ENCODE measurements at places on chromosomes 12 and 14.

GRCh38 chr12:116599285-116600136 lies 40.3 kb downstream of the MAP1LC3B2 start:
- peak; percentile 79 for DNase-seq

DNA sequence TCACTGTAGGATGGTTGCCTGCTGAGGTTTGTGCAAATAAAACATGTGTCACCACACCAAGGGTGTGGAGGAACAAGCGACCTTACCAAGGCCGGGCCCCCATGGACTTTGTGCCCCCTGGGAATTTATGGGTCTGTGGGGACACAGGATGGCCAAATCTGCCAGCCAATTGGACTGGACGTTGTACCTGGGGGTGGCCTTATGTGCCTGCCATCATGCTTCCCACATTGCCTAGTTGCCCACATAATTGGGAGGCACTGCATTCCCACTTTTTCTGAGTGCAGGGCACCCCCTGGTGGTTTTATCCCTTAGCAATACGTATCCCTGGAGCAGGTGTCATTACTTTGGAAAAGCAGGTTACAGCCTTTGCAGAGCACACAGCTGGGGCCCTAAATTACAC lies 92.6 kb upstream of the TMPO start:
- peak; percentile 54 for DNase-seq

GRCh38 chr14:76591266-76591665 lies 170.0 kb upstream of the VASH1 start:
- DNase-seq: no peak

- no peak for DNase-seq
These were observed 4.7 kb upstream of the ATP6V0A2 start for GRCh38 chr12:123707466-123707865.

- no peak for DNase-seq
These were observed 139.5 kb downstream of the CHST11 start for GRCh38 chr12:104596134-104596799.

DNA sequence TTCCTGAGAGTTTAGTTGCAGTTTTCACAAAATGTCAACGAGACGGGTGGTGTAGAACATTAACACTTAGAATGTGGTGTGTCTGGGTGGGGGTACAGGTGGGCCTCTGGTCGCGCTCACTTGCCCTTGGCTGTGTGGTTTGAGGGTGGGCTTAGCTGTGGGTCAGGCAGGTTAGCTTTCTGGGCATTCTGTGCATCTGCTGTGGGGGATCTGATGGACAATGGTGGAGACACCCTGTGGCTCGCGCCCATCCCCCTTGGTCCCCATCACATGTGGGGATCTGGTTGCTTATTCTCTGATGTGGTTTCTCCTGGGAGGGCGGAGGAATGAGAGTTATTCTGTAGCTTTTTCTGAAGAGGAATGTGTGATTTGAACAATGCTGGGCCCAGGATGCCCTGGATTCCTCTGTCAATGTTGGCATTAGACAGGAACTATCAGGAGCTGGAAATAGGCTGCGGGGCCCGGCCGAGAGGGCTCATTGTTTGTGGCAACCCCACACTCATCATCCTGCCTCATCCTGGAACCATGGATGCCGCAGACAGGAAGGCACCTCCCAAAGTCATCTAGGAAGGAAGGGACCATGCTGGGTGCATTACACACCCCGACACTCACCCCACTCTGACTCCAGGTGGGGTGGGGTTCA lies 101.6 kb downstream of the TSPAN9 start:
- DNase-seq: no peak

- DNase-seq: no peak
These were observed 737.6 kb downstream of the SLC16A7 start for GRCh38 chr12:60333461-60333860.

- DNase-seq: no peak
These were observed 23.8 kb upstream of the LRTM2 start for GRCh38 chr12:1796515-1797010.

GRCh38 chr14:22099942-22100763 lies 426.5 kb upstream of the OR4E1 start:
- peak; percentile 5 for DNase-seq

DNA sequence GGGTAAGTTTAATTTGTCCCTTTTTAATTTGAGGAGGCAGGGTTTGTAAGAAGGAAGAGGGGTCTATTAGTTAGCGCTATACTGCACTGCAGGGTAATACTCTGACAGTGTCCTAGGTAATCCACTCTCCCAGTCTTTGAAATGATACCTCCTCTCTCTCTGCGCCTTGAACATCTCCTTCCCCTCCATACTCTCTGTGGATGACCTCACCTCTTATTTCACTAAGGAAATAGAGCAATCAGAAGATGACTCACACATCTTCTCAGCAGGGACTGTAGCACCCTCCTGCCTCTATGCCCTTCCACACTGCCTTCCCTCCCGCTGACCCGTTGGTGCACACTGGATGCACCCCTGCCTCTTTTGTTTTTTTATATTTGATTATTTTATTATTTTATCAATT lies 94.2 kb downstream of the GRIP1 start:
- no peak for DNase-seq

DNA sequence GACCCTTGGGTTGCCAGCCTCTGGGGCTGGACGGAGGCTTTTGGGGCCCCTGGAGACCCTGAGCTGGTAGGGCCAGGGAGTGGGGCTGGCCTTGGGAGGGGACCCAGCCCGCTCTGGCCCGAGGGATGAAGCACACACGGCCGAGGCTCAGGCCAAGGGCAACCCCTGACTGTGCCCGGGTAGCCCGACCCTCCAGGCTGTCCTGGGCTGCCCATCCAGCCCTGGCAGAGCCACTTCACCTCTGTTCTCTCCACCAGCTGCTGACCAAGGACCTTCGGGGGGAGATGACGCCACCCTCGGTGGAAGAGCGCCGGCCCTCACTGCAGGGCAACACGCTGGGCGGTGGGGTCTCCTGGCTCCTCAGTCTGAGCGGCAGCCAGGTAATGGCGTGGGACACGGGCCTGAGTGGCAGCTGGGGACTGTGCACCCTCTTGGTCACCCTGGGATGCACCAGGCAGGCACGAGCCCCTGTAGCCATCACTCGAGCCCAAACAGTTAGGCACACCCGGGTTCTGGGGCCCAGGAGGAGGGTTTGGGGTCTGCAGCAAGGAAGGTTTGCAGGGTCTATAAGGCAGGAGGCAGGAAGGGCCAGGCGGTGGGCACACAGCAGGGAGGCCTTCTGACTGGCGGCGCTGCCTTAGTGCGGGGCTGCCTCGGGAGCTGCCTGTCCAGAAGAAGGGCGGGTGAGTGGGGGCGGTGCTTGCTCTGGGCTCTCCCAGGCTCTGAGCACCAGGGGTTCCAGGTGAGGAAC lies 19.7 kb downstream of the ASPG start:
- no peak for DNase-seq

DNA sequence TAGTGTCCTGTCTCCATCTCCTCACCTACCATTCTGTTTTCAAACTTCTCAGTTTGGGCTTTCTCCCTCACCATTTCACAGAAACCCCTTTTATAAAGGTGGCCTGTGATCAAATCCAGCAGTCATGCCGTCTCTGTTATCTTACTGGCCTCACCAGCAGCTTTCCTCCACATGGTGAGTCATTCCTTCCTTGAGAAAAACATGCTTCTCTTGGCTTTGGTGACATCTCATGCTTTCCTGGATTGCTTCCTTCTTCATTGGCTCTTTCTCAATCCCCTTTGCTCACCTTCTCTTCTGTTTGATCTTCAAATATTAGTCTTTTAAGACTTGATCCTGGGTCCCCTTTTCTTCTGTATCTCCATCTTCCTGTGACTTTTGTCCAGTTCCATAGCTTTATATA lies 164.9 kb downstream of the ANO4 start:
- DNase-seq: no peak

DNA sequence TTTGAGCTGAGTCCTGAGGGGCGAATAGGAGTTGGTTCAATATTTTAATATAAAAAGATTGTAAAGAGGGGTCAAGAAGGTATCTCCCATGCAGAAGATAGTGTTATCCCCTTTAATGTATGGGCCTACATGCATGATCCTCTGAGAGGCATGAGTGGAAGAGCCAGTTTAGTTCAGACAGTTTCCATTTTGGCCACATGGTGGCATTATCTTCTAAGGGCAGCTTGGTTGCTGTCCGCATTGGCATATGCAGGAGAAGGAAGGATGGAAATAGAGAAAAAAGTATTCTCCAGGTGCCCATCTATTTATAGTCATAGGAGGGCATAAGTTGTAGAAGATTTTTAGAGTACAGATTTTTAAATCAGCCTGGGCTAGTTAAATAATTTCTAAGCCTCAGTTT lies 5.4 kb downstream of the SAMD4A start:
- DNase-seq: peak; percentile 68

GRCh38 chr14:101965770-101966722 lies 1.7 kb downstream of the DYNC1H1 start:
- DNase-seq: no peak

DNA sequence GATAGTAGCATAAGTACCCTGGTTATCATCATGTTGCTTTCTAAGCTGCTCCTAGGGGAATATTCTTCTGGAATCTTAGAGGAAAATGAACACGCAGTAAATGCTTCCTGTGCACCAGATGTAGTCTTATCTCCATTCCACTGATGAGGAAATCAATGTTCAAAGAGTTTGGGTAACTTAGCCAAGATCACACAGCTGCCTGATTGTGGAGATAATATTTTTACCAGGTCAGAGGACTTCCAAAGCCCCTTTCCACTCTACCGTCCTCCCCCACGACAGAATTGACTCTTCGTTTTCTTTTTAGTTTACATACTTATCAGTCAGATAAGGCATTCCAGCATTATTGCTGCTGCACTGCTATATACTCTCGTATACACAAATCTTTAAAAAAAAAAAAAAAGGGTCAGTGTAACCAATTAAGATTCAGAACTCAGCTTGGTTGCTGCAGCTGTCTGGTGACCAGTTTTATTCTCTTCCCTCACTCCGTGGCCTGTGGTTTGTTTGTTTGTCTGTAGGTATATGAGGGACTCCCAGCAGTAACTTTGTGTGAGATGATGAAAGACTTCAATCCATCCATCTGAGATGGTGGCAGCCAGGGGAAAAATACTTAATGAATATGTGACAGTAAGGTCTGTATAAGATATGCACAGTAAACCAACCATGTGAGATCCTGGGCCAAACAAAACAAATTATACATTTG lies 110.5 kb downstream of the TGFB3 start:
- no peak for DNase-seq

DNA sequence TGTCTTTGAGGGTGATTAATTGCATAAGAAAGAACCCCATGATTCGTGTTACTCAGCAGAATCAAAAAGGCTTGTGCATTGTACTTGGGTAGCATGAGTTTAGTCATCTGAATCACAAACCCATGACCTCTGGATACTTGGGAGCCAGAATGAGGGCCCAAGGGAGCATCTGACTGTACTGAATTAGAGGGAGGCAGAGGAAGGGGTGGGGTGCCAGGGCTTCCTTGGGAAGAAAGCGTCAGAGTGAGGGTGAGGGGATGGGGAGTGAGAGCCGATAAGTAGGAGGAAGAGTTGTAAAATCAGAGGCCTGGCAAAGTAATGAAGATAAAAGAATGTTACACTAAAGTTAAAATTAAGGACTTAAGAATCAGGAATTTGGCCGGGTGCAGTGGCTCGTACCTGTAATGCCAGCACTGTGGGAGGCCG lies 29.8 kb downstream of the GPRC5D start:
- DNase-seq: peak; percentile 56

GRCh38 chr14:55807053-55807880 lies 227.3 kb downstream of the KTN1 start:
- peak; percentile 69 for DNase-seq

DNA sequence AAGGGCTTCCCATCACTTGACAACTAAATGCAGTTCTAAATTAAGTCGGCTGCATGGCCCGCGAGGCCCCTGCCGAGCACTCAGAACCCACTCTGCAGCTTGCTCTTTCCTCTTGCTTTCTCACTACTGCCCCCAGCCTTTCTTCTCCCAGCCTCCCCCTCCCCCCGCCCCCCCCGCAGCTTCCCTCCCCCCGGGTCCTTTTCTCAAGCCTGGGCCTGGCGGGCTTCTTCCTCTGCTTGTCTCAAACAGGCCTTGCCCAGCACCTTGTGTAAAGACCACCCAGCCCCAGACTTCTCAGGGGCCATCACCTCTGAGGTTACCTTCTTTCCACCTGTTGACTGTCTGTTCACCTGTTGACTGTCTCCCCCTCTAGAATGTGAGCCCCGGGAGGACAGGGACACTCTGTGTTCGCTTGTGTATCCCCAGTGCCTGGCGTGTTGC lies 1.1 kb downstream of the CYP46A1 start:
- no peak for DNase-seq

DNA sequence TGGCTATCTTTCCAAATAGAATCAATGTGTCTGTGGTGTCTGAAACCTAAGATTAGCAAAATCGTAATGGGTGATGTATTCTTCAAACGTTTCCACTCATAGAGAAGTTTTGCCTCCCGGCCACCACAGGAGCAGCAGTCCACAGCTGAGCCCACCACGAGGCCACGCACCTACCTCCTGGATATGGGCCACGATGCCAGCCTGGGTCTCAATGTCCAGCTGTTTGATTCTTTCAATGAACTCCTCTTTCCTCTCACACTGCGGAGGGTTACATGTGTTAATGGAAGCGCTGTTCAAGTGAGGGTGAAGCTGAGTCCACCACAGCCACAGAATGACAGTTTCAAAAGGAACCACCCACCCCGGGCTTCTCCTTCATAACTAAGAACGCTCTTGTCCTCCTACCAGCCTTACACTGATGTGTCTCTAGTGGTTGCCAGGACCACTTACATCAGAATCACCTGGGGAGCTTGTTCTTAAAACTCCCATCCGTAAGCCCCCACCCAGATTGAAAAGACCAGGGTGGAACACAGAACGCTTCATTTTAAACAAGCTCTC lies 75.3 kb downstream of the CCDC88C start:
- DNase-seq: no peak

DNA sequence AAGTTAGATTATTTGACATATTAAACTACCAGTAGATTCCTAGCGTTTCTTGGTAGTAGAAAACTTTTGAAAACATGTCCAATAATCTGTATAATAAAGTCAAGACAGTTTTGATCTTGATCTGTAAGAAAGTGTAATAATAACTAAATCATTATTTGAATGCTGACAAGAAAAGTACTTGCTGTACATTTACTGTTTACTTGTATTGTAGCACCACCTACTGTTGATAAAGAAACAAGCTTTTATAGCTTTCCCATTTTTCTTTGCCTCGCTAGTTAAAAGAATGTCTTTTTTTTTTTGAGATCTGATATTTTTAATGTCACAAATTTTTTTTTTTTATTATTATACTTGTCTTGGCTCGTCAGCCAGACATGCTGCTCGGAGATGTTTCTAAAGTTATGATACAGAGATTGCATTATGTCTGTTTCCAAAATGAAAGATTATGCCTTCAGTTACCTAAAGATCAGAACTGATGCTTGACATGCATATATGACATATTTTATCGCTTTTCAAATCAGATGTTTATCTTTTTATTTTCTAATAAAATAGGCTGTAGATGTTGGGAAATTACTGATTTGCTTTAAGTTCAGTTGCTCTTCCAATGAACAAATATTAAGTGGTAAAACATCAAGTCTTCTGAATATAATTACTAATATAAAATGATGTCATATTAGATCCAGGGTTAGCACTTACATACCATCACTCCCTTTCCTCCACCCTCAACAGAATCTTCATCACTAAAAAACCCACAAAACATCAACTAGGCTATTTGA lies 140.5 kb downstream of the AKAP6 start:
- DNase-seq: peak; percentile 15
